Stimulated activated CD4-positive, alpha-beta T cell treated with anti-CD3 and anti-CD28 coated beads, Interleukin-1b, Interleukin-23, amount 100 ng/mL, for 4 hours (primary cell): ENCODE measurements at places on chromosomes 1 and 21.

DNA sequence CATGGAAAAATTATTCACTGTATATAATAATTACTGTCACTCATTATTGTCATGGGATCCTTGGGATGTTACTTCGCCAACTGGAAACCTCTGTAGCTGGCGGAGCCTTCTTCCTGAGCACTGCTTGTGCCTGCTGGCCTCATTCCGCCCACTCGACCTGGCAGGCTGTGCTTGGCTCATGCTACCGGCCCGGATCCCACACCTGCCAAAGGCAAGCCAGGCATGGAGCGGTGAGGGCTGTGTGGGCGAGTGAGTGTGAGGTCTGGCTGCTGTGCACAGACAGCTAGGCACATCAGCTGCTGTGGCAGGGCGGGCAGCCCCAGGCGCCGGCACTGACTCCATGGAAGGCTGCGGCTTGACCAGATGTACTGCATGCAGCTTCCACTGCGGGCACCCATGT is 78.4 kb downstream of the DISP1 start:
- no peak for DNase-seq

DNA sequence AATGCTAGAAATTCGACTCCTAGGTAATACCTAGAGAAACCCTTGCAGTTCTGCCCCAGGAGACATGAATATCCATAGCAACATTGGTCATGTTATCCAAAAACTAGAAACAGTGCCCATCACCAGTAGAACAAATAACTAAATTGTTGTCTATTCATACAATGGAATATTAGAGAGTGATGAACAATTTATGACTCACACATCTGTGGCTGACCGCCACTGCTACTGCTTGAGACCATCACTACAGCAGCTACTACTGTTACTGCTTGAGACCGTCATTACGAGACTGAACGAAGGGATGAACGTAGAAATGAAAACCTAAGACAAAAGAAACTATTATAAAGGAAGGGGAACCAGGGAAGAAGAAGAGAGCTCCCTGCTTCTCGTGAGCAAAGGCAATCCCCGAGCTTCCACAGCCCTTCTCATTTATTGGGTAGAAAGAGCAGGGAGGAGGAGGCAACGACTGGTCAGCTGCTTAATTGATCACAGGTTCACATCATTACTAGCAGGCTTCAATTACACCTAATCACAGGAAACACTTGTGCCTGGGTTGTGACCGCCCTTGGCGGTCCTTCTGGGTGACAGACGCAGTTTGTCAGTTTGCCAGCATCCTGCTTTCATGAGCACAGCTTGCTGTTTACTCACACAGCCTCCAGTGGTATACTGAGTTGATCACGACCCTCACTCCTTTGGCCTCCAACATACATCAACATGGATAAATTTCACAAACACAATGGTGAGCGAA is 14.1 kb upstream of the PADI4 start:
- no peak for DNase-seq

- DNase-seq = no peak
These were observed 48.9 kb upstream of the F3 start for GRCh38 chr1:94590203-94591137.

GRCh38 chr1:161972828-161973227 is 50.8 kb downstream of the OLFML2B start:
- no peak for DNase-seq

DNA sequence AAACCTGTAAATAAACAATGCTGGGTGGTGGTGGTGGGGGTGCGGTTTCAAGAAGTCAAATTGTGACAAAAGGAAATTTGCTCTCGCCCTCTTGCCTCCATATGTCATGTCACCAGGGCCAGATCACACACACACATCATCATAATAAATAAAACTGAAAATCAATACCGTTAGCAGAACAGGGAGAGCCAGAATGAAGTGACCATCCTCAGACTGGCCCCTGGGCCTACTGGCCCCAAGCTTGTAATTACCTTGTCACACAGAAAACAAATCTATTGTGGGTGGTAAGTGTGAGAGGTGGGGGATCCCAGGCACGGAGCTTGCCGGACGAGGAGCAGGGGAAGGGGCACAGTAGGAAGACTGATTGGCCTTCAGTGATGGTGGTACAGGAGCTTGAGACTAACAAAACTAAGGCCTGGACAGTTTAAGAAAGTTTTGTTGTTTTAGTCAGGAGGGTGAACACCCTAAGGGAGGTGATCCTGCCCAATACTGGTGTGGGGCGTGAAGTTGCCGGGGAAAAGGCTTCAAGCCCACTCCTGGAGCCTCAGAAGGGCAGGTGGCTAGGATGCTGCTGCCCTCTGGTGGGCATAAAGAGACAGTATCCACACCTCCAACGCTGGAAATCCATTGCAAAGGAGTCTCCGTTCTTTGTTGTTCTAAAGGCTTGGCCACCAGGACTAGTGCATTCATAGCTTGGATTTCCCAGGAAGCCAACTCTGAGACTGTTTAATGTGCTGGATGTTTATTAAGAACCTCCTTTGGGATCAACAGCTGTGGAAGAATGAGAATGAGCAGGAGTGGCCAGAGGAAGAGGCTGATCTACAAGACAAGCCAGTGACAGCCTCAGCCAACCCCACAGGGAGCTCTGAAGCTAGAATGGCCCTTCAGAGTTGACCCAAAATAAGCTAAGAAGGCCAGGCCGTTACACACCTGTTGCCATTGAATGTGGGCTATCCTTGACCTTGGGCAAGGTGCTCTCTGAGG is 8.1 kb upstream of the C1orf216 start:
- DNase-seq = peak; percentile 34

- no peak for DNase-seq
These were observed 7.8 kb downstream of the ADAMTS4 start for GRCh38 chr1:161190962-161191521.

GRCh38 chr1:57843760-57844159 is 419.9 kb upstream of the DAB1 start:
- no peak for DNase-seq

DNA sequence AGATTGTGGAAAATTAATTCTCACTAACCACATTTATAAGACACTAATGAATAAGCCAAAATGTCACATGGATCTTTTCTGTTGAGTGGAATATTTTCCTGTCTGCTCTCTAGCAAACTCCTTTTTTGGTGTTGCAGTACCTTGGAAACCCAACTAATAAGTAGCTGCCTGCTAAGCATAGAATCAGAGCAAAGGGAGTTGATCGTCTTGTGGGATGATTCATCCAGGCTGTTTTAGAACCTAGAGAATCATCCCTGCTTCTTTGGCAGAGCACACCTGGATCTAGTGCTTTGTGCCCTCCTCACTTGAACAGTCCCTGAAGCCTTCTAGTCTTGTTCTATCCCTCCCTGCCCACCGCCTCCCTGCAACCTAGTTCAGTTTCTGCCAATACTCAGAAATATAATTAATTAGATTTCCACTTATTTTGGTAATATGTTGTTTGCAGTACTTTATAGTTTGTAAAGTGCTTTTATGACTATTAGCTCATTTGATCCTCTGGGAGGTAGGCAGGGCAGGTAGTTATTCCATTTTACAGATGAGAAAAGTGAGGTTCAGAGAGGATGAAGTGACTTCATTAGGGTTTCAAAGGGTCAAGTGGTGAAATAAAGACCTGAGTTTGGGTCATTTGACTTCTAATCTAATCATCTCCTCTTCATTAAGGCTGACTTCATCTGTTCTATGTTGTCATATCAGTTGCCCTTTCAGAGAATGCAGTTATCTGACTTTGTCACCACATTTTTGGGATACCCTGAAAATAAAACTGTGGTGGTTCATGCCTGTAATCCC is 2.5 kb downstream of the AGO4 start:
- DNase-seq = no peak

DNA sequence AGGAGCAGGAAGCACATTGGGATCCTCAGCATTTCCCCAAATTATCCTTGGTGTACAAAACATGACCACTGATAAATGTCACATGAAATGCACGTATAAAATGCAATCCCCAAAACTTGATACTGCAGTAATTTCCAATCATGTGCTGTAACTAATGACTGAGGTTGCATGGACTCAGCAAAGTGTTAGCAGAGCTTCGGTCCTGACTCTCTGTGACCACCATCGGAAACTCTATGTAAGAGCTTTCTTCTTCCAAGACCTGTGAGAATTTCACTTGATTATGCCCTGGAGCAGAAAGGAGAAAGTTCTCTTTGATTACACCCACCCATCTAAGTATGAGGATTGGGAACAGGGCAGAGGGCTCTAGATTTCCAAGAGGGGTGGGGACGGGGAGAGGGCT is 908 bp downstream of the CD53 start:
- no peak for DNase-seq

DNA sequence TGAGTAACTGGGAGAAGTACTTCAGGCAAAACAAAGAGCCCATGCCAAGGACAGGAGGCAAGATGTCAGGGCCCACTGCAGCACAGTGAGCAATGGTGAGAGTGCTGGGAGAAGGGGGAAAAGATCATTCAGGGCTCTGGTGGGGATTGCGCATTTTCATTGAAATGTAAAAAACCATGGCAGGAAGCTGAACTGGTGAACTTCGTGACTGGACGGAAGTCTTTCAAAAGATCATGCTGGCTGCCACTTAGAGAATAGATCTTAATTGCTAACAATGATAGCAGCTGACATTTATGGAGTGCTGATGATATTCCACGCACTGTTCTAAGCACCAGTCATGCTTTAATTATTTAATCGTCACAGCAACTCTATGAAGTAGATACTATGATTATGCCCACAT is 107.0 kb downstream of the TGFBR3 start:
- no peak for DNase-seq

DNA sequence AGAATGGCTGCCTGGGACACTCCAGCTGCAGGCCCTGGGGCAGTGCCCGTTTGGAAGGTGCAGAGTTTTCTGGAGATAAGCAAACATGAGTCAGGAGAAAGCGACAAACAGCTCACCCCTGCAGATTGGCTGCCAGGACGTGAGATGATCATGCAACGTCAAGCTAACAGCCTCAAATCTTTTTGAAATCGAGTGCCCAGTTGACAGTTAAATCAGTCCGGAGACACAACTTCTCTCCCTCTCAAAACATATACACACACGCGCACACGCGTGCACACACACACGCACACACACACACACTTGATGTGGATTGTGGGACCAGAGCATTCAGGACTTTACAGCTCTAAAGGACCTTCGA is 49.4 kb downstream of the TENT5C start:
- no peak for DNase-seq

- DNase-seq = no peak
These were observed 1.8 kb upstream of the CKS1B start for GRCh38 chr1:154972517-154973343.

DNA sequence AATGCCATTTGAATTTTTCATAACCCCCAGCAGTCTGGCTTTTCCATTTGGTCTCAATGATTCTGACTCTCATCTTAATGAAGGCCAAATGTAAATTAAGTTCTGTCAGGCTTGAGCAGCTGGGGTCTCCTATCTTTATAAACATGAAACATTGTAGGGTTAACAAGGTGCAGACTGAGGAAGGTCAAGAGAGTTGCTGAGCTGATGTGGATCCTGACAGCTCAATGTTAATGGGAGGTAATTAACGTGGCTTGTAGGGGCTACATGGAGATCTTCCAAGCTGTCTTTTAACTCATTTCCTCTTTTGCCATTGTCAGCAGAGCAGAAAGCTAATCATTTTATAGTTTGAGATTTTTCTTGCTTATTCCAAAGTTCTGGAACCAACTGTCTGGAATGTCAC is 55.2 kb downstream of the FGGY start:
- DNase-seq = no peak

GRCh38 chr1:89999628-90000027 is 4.7 kb downstream of the ZNF326 start:
- no peak for DNase-seq

GRCh38 chr1:17586172-17586964 is 46.9 kb downstream of the ARHGEF10L start:
- no peak for DNase-seq

- no peak for DNase-seq
These were observed 70.4 kb downstream of the DIRAS3 start for GRCh38 chr1:67980028-67980427.

DNA sequence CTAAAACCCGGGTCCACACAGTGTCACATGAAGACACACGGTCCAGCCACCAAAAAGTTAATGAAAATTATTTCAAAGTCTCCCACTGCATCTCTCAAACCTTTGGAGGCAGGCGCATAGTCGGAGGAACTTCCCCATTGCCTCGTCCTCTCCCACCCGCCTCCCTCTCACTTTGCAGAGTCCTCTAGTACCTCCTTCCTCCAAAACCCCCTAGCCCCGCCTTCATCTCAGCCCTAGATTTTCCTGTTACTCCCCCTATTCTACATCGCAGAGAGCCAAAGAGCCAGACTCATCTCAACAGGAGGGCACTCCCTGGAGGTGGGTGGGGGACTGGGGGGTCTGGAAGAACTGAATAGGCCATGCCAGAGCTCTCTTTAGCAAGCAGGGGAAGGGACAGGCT is 79.3 kb downstream of the DISP3 start:
- DNase-seq = no peak

GRCh38 chr1:79667848-79668696 is 661.5 kb upstream of the ADGRL4 start:
- no peak for DNase-seq

GRCh38 chr1:227577500-227577899 is 14.1 kb downstream of the ZNF678 start:
- DNase-seq = no peak

DNA sequence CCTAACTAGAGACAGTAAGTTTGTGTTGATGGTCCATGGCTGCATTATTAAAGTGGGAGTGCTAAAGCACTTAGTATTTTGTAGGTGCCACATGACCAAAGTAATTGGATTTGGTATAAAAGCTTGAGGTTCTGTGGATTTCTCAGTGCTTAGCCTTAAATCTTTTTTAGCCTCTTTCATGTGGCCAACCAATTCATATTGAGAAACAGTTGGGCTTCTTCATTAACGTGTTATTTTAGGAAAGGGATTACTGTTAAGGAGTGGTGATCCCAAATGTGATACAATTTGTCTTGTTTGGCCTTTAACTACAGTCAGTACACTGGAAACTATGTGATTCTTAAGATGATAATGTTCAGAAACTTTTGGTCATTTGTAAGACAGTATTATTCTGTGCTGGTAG is 25.5 kb downstream of the MAN1A2 start:
- no peak for DNase-seq

DNA sequence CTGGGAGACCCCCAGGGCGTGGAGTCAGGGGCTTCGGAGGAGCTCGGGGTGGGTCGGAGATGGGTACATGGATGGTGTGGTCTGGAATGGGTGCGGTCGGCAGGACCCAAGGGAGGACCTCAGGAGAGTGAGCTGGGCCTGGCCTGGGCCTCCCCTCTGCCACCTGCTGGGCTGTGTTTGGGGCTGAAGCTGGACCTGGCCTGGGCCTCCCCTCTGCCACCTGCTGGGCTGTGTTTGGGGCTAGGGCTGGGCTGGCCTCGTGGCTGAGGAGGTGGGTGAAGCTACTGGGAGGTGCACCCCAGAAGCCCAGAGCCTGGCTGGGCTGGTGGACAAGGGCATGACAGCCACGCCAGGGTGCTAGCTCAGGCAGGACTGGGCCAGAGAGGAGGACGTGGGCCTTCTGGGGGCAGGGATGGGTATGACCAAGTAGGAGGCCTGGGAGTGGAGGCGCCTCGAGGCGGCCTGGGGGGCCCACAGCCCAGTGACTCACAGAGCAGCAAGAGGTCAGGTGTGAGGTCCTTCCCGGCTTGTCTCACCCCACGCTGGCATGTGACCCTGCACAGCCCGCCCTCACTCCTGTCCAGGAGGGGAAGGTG is 14.5 kb downstream of the SAMD11 start:
- no peak for DNase-seq
